Type B pancreatic cell (in vitro differentiated cells): ENCODE measurements at places on chromosomes 1 and 21. TPM values are rescaled to one million over a fixed set of nuclear protein-coding genes. Genes with fewer than 3 reads are reported as not detected.

Gene FCRL5
- total RNA-seq: 0.24 TPM in 1 of 2 replicates, not detected in the other

Gene NBPF10
- 2.7 and 4.9 TPM in 2 replicates for total RNA-seq

Gene S100A16
- total RNA-seq: 173 and 517 TPM in 2 replicates

Gene SPATA1
- 0.67 and 1.8 TPM in 2 replicates for total RNA-seq

Gene LDLRAD1
- total RNA-seq: 1.3 and 1.5 TPM in 2 replicates

Gene ZNF687
- 29.6 and 31.7 TPM in 2 replicates for total RNA-seq

Gene C8B
- total RNA-seq: 0.68 and 0.76 TPM in 2 replicates

Gene ADCY10
- 0.14 and 0.39 TPM in 2 replicates for total RNA-seq

Gene TCEA3
- 8.8 and 9.2 TPM in 2 replicates for total RNA-seq

- H3K27me3 ChIP-seq: peaks cover 3% of the 10 kb centered on the region
- peak overlapping the region; percentile 75 for H3K27ac ChIP-seq
- H3K4me1 ChIP-seq: peaks cover 33% of the 10 kb centered on the region
Measured at GRCh38 chr1:246583056-246583440, 16.8 kb downstream of the CNST start.

DNA sequence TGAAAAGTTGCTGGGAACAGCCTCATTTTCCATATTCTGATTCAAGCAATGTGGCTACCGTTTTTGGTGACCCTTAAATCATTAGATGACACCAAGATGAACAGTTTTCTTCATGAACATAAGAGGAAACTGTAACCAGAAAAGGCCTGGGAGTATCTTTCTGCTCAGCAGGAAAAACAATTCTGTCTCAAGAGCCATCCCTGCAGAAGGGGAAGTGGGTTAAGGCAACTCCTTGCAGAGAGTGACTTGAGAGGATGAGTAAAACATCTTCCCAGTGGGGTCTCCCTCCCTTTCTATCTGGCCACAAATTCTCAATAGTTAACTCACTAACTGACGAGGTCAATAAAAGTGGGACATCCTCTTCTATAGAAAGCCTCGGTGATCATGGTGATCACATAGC, 187.6 kb upstream of the NRIP1 start:
- H3K4me1 ChIP-seq: peaks cover 6% of the 10 kb centered on the region
- H3K27ac ChIP-seq: no peak overlapping the region
- no peak for DNase-seq
- H3K27me3 ChIP-seq: peaks cover 2% of the 10 kb centered on the region
- no peak overlapping the region for H3K4me3 ChIP-seq

- no peak overlapping the region for H3K27ac ChIP-seq
- H3K36me3 ChIP-seq: no peaks in the 10 kb centered on the region
- H3K27me3 ChIP-seq: peaks cover 5% of the 10 kb centered on the region
- no peak overlapping the region for H3K4me3 ChIP-seq
- peaks cover 28% of the 10 kb centered on the region for H3K4me1 ChIP-seq
- DNase-seq: no peak
Measured at GRCh38 chr1:114009393-114009792, 30.1 kb downstream of the OLFML3 start.

- H3K36me3 ChIP-seq: peaks cover 11% of the 10 kb centered on the region
- no peak overlapping the region for H3K4me3 ChIP-seq
- H3K27me3 ChIP-seq: no peaks in the 10 kb centered on the region
- H3K27ac ChIP-seq: no peak overlapping the region
- H3K4me1 ChIP-seq: peaks cover 53% of the 10 kb centered on the region
Measured at GRCh38 chr1:15961492-15961891, 14.4 kb downstream of the ZBTB17 start.

- no peak overlapping the region for H3K27ac ChIP-seq
- no peak for DNase-seq
- H3K36me3 ChIP-seq: peaks cover 14% of the 10 kb centered on the region
- H3K27me3 ChIP-seq: no peaks in the 10 kb centered on the region
- H3K4me3 ChIP-seq: no peak overlapping the region
Measured at GRCh38 chr1:151158326-151158725, 1.9 kb downstream of the TNFAIP8L2 start.

DNA sequence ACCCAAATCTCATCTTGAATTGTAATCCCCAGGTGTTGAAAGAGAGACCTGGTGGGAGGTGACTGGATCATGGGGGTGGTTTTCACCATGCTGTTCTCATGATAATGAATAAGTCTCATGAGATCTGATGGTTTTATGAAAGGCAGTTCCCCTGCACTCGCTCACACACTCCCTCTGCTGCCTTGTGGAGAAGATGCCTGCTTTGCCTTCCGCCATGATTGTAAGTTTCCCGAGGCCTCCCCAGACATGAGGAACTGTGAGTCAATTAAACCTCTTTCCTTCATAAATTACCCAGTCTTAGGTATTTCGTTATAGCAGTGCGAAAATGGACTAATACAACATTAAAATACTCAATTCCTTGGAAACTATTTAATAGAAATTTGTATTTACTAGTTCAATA, 99.2 kb downstream of the PROX1 start:
- DNase-seq: no peak
- H3K27me3 ChIP-seq: no peaks in the 10 kb centered on the region
- no peaks in the 10 kb centered on the region for H3K36me3 ChIP-seq
- no peak overlapping the region for H3K4me3 ChIP-seq
- H3K27ac ChIP-seq: no peak overlapping the region
- H3K4me1 ChIP-seq: no peaks in the 10 kb centered on the region

GRCh38 chr1:39522661-39523567, 31.5 kb downstream of the BMP8A start:
- no peak for DNase-seq
- H3K4me3 ChIP-seq: no peak overlapping the region
- peaks cover 2% of the 10 kb centered on the region for H3K27me3 ChIP-seq
- no peak overlapping the region for H3K27ac ChIP-seq

- DNase-seq: no peak
- no peaks in the 10 kb centered on the region for H3K4me1 ChIP-seq
- no peaks in the 10 kb centered on the region for H3K27me3 ChIP-seq
- H3K36me3 ChIP-seq: peaks cover 3% of the 10 kb centered on the region
- H3K27ac ChIP-seq: no peak overlapping the region
- H3K4me3 ChIP-seq: no peak overlapping the region
Measured at GRCh38 chr1:68782890-68783289, 286.0 kb upstream of the DEPDC1 start.

DNA sequence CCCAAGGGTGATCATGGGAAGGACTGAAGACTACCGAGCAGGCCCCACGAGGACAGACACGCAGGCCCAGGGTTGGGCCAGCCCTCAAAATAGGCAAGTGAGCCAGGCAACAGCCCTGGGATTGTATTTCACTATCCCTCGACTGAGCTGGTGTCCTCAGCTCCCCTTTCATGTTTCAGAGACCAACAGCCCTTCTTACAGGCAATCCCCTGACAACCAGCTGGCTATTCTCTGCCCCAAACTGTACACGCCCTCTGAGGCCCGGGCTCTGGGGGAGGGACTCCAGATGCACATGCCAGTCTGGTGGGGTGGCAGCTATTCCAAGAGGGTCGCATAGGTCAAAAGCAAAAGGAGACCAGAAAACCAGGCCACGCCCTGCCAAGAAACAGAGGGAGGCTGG, 243.0 kb downstream of the TOMM20 start:
- no peak overlapping the region for H3K4me3 ChIP-seq
- no peak for DNase-seq
- no peaks in the 10 kb centered on the region for H3K36me3 ChIP-seq
- peaks cover 32% of the 10 kb centered on the region for H3K4me1 ChIP-seq
- no peaks in the 10 kb centered on the region for H3K27me3 ChIP-seq
- H3K27ac ChIP-seq: no peak overlapping the region

- no peaks in the 10 kb centered on the region for H3K36me3 ChIP-seq
- DNase-seq: no peak
- peaks cover 56% of the 10 kb centered on the region for H3K4me1 ChIP-seq
- H3K27me3 ChIP-seq: peaks cover 7% of the 10 kb centered on the region
- peak overlapping the region; percentile 97 for H3K27ac ChIP-seq
- peak overlapping the region; percentile 98 for H3K4me3 ChIP-seq
Measured at GRCh38 chr1:200893411-200893901, 1.2 kb upstream of the INAVA start.

GRCh38 chr1:58966103-58966916, 182.5 kb upstream of the JUN start:
- peaks cover 24% of the 10 kb centered on the region for H3K4me1 ChIP-seq
- no peaks in the 10 kb centered on the region for H3K27me3 ChIP-seq
- no peak overlapping the region for H3K4me3 ChIP-seq
- H3K27ac ChIP-seq: no peak overlapping the region
- DNase-seq: no peak

- peaks cover 23% of the 10 kb centered on the region for H3K36me3 ChIP-seq
- H3K27me3 ChIP-seq: no peaks in the 10 kb centered on the region
- DNase-seq: no peak
- no peaks in the 10 kb centered on the region for H3K4me1 ChIP-seq
- H3K4me3 ChIP-seq: no peak overlapping the region
Measured at GRCh38 chr1:212759683-212760082, 31.9 kb downstream of the NSL1 start.

DNA sequence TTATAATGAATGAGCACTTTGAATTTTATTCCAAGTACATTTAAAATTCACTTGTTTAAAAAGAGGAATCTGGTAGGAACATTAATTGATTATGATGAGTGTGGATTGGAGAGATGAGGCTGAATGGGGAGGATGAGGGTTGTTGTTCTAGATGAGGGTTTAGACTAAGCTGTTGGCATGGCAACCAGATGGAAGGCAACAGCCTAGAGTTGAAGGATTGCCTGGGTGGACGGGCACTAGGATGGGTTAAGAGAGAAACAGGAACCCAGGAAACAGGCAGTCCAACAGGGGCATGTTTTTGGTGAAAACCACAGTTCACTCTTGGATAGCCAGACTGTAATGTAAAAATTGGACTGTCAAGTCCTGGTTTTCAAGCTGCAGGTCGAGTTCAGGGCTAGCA, 125.5 kb downstream of the CHRM3 start:
- H3K27me3 ChIP-seq: no peaks in the 10 kb centered on the region
- H3K4me3 ChIP-seq: no peak overlapping the region
- no peak overlapping the region for H3K27ac ChIP-seq

GRCh38 chr1:24506691-24507381, 4.2 kb downstream of the RCAN3 start:
- H3K27ac ChIP-seq: peak overlapping the region; percentile 47
- H3K27me3 ChIP-seq: peaks cover 40% of the 10 kb centered on the region
- peak; percentile 25 for DNase-seq

GRCh38 chr1:163104385-163105099, 35.4 kb downstream of the RGS4 start:
- no peak overlapping the region for H3K27ac ChIP-seq
- H3K27me3 ChIP-seq: no peaks in the 10 kb centered on the region
- no peaks in the 10 kb centered on the region for H3K4me1 ChIP-seq
- no peaks in the 10 kb centered on the region for H3K36me3 ChIP-seq

DNA sequence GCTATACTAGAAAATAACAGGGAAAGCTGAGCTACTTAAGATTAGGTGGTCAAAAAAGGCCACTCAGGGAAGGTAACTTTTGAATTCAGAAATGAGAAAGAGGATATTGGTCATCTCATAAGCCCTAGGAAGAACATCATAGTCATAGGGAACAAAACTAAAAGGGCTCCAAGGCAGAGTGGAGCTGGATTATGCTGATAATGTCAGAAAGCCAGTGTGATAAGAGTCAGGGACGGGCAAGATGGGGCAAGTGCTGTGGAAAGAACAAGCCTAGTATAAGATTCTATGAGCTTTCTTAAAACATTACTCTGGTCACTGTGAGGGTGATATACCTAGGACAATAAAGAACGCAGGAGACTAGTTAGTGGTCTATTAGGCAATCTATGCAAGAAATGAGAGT, 106.6 kb downstream of the DUSP10 start:
- no peaks in the 10 kb centered on the region for H3K4me1 ChIP-seq
- DNase-seq: no peak
- H3K36me3 ChIP-seq: no peaks in the 10 kb centered on the region
- H3K27ac ChIP-seq: no peak overlapping the region

DNA sequence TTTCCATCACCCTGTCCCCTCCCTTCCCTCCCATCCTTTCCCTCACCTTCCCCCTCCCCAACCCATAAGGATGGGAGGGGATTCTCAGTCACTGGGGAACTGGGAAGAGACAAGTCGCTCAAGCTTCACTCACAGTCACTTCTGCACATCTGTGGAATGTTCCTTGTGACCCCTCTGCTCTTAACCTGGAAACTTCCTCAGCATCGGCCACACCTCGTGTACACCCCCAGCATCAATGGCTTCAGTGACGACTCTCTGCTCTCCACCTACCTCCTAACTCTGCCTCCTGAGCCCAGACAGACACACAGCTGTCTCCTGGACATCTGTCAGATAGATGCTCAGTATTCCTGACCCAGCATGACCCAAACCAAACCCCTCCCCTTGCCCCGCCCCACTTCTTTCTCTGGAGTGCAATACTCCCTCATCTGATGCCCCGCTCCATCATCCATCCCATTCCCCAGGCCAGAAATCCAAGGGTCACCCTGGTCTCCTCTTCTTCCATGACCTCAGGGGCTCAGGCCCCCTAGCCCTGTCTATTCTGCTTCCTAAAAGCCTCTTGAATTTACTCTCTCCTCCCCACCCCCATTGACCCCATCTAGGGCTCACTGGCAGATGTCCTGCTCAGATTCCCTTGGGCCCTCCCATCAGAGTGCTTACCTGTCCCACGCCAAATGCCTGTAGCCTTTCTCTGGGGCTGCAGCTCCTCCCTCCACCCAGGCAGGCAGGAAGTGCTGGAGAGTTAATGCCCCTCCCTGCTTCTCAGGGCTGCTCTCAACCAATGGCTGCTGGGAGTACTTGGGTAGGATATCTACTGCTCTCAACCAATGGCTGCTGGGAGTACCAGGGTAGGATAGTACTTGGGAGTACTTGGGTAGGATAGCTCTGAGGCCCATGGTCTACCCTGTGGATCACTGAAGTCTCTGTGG, 83.1 kb upstream of the CSF3R start:
- no peak overlapping the region for H3K4me3 ChIP-seq
- H3K27ac ChIP-seq: no peak overlapping the region
- H3K4me1 ChIP-seq: no peaks in the 10 kb centered on the region
- no peak for DNase-seq

DNA sequence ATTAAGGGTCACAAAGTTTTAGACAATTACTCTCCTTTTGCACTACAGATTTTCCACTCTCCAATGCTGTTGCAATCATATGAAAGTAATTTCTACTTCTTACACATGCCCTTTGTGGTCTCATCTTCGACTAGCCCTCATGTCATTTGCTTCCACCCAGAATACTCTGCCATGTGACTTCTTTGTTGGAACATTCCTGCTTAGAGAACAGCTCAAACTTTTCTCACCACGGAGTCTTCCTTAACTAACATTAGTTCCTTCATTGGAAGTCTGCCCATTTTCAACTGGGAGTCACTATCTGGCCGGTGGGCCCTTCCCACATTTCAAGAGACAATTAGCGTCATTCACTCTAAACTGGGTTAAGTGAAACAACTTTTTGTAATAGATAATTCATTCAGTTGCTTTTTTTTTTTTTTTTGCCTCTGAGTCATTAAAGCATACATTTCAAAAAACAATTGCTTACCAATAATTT, 142.6 kb upstream of the PALMD start:
- H3K36me3 ChIP-seq: no peaks in the 10 kb centered on the region
- no peak for DNase-seq
- no peak overlapping the region for H3K4me3 ChIP-seq

GRCh38 chr1:206735553-206736031, 35.0 kb upstream of the IL19 start:
- no peak overlapping the region for H3K27ac ChIP-seq
- no peak for DNase-seq
- peaks cover 7% of the 10 kb centered on the region for H3K36me3 ChIP-seq

DNA sequence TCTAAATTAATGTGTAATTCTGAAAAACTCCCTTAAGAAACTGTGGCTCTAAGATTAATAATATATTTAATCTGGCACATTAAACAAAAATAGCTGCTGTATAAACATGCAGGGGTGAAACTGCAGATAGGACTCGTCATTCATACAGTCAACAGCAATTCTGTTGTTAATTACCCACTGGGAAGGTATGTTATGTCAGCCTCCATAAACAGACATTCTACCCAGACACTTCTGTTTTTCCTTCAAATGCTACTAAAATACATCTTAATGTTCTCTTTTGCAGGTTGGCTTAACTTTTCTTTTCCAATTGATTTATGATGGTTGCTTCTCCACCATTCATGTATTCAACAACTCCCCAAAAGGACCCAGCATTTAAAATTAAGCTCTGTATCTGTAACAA, 165.6 kb downstream of the SIPA1L2 start:
- peaks cover 19% of the 10 kb centered on the region for H3K4me1 ChIP-seq
- no peak overlapping the region for H3K27ac ChIP-seq
- no peak for DNase-seq
- H3K27me3 ChIP-seq: no peaks in the 10 kb centered on the region
